SHP77 (cell line): ENCODE measurements at places on chromosomes 1 and 21.

DNA sequence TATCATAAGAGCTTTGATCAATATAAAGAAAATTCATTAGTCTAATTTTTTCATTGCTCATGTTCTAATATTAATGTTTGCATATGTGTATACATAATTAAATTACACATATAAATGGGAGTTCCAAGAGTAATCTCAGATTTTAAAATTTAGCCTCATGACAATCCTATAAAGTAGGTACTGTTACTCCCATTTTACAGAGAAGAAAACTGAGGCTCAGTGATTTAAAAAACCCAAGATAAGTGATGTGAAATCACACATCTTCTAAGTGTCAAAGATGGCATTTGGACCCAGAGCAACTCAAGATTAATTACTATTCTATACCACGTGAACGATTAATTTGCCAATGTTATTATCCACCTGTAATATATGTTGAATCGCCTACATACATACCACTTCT, 122.3 kb downstream of the TM2D1 start:
- DNase-seq: no peak

- DNase-seq: no peak
Observed at GRCh38 chr1:43067977-43068751, 103.9 kb downstream of the EBNA1BP2 start.

DNA sequence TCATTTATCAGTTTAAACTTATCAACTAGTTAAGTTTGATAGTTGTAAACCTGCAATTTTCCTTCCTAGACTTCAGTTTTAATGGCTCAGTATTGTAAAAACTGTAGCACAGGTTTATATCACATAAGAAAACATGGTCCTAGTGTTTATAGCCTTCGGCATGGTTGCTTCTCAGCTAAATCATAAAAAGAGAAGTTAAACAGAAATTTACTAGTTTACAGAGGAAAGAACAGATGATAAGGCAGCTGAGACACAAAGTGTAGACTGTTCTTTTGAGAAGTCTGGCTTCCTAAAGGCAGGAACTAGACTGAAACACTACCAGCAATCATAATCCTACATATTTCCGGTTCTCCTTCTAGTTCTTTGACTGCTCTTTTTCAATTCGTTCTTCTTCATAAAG, 39.8 kb downstream of the WNT2B start:
- no peak for DNase-seq

- no peak for DNase-seq
Observed at GRCh38 chr1:206703661-206704060, 19.0 kb downstream of the MAPKAPK2 start.
